Ovary (tissue), 10 donors: ENCODE measurements at places on chromosomes 11 and 22. TPM values are rescaled to one million over a fixed set of nuclear protein-coding genes. Genes with fewer than 3 reads are reported as not detected.

Gene SEC14L2
- total RNA-seq: 6.8 TPM

Gene GDPD4
- not detected for total RNA-seq

Gene ARHGAP8
- total RNA-seq: 1.0 TPM

Gene RFPL2
- total RNA-seq: not detected

Gene HBB
- total RNA-seq: 393 TPM

Gene BIRC3
- 6.5 TPM for total RNA-seq

Gene BEST1
- total RNA-seq: 4.2 TPM

Gene RIC3
- 30.2 TPM for total RNA-seq

Gene MS4A6E
- not detected for total RNA-seq

Gene FAM168A
- 39.5 TPM for total RNA-seq

Gene VPS11
- 45.0 TPM for total RNA-seq

Gene TMEM258
- 119 TPM for total RNA-seq

Gene MS4A3
- total RNA-seq: not detected

Gene RTN4RL2
- 0.53 TPM for total RNA-seq

Gene OR8J1
- not detected for total RNA-seq

Gene JRKL
- 7.1 TPM for total RNA-seq

Gene NXPE2
- total RNA-seq: 0.55 TPM

Gene CHRNA10
- total RNA-seq: 1.2 TPM

Gene OR8G1
- total RNA-seq: not detected

Gene TRIM48
- not detected for total RNA-seq

Gene FAM181B
- 1.1 TPM for total RNA-seq

Gene C22orf42
- not detected for total RNA-seq

Gene APOL5
- not detected for total RNA-seq

Gene DDIAS
- 0.69 TPM for total RNA-seq

Gene SMIM38
- 3.6 TPM for total RNA-seq

Gene TENM4
- total RNA-seq: 117 TPM

Gene C11orf86
- total RNA-seq: not detected

Gene PRR33
- not detected for total RNA-seq

Gene RBM4B
- 24.2 TPM for total RNA-seq

Gene ANGPTL5
- total RNA-seq: 20.2 TPM

Gene KRTAP5-1
- total RNA-seq: not detected

Gene BTBD18
- total RNA-seq: not detected

Gene RAG2
- total RNA-seq: not detected

Gene CD3G
- 0.89 TPM for total RNA-seq

Gene KCNQ1OT1
- total RNA-seq: 3.9 TPM

Gene CHST1
- 6.0 TPM for total RNA-seq

Gene OR10D3
- total RNA-seq: not detected

Gene SLC6A5
- total RNA-seq: not detected

Gene NRGN
- 7.0 TPM for total RNA-seq

Gene ALDH3B2
- total RNA-seq: not detected

Gene RIN1
- 1.8 TPM for total RNA-seq

Gene OR9Q2
- not detected for total RNA-seq
